ENCODE measurements at places on chromosomes 4 and X. TPM values are rescaled to one million over a fixed set of nuclear protein-coding genes. Genes with fewer than 3 reads are reported as not detected.

Gene CFP
- 13.9 TPM for total RNA-seq

Gene SLC10A4
- total RNA-seq = not detected

Gene SAP30
- total RNA-seq = 8.4 TPM

DNA sequence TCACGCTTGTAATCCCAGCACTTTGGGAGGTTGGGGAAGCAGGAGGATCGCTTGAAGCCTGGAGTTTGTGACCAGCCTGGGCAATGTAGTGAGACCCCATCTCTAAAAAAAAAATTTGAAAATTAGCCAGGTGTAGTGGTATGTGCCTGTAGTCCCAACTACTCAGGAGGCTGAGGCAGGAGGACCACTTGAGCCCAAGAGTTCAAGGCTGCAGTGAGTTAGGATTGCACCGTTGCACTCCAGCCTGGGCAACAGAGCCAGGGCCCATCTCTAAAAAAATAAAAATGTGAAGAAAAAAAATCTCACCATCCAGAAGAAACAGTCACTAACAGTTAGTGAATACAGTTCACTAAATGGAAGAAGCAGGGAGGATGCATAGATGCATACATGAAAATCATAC, 34.8 kb downstream of the TMEM271 start:
- no peaks in the 10 kb centered on the region for H3K4me1 ChIP-seq
- no peaks in the 10 kb centered on the region for H3K27me3 ChIP-seq
- no peaks in the 10 kb centered on the region for H3K36me3 ChIP-seq
- no peak for DNase-seq
- H3K4me3 ChIP-seq = no peak overlapping the region
- no peak overlapping the region for H3K27ac ChIP-seq

DNA sequence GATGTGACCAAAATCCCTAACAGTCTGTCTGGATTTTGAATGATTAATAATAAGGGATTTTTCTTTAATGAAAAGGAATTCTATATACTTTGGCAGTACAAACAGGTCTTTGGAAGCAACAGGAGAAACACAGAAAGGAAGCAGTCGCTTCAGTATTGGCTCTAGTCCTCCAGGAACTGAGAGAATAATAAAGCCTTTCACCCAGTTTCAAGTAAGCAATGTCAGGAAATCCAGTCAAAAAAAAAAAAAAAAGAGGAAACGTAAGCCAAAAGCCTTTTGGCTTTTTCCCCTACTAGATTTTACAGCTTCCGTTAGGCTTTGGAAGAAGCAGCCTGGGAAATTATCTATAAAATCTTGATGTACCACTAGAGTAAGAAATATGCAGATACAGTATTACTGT, 61.7 kb upstream of the HDAC8 start:
- no peaks in the 10 kb centered on the region for H3K27me3 ChIP-seq
- no peaks in the 10 kb centered on the region for H3K4me1 ChIP-seq

Data from CD4-positive, CD25-positive, alpha-beta regulatory T cell (primary cell).